ENCODE measurements at places on chromosomes 3 and 15. TPM values are rescaled to one million over a fixed set of nuclear protein-coding genes. Genes with fewer than 3 reads are reported as not detected.

GCNT3 gene
- 0.18 TPM for total RNA-seq

- peak; percentile 48 for DNase-seq
- no peaks in the 10 kb centered on the region for H3K27me3 ChIP-seq
- no peak overlapping the region for H3K4me3 ChIP-seq
Observed at GRCh38 chr15:90214553-90215196, 13.5 kb downstream of the SEMA4B start.

DNA sequence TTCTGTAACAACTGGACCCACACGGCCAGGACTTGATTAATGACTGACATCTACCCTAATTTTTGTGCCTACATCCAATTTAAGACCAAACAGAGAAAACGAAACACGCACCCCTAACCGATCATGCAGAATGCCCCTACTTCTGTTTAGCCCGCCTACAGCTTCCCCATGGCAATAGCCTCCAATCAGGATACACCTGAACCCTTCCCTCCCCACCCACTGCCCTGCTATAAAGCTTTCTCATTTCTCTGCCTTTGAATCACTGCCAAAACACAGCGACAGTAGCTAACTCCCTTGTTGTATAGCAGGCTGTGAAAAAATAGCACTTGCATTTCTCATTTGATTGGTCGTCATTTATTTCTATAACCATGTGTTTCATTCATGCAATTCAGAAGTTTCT, 45.2 kb upstream of the DPPA4 start:
- no peak overlapping the region for H3K27ac ChIP-seq
- no peaks in the 10 kb centered on the region for H3K36me3 ChIP-seq
- H3K27me3 ChIP-seq: peaks cover 45% of the 10 kb centered on the region

GRCh38 chr3:188150982-188151381, 3.0 kb upstream of the LPP start:
- no peak overlapping the region for H3K27ac ChIP-seq
- H3K27me3 ChIP-seq: no peaks in the 10 kb centered on the region
- no peaks in the 10 kb centered on the region for H3K36me3 ChIP-seq
- H3K4me3 ChIP-seq: no peak overlapping the region
- peaks cover 26% of the 10 kb centered on the region for H3K4me1 ChIP-seq

TUSC7 gene
- not detected for total RNA-seq

DNASE1L3 gene
- total RNA-seq: 0.63 TPM

ITIH1 gene
- total RNA-seq: not detected

DNA sequence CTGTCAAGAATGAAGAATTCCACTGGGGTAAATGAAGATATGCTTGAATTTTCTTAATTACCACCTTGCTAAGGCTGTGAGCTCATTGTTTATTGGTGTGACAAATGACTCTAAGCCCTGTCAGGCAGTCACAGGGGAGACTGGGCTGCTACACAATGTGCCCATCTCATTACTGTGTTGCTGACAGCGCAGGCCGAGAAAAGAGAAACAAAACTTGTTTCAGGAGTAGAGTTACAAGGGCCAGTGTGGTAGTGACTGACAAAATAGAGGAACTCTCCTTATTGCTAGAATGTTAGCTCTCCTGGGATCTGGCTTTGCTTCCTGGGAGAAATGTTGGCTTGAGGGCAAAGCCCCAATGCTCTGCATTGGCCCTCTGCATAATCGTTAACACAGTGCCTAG, 130.4 kb upstream of the CRBN start:
- no peak overlapping the region for H3K27ac ChIP-seq
- H3K36me3 ChIP-seq: no peaks in the 10 kb centered on the region
- no peaks in the 10 kb centered on the region for H3K4me1 ChIP-seq
- no peaks in the 10 kb centered on the region for H3K27me3 ChIP-seq

Measured in PC-3 (cell line).